GM12864 (cell line): ENCODE measurements at places on chromosomes 5 and 9.

- DNase-seq, result no peak
Observed at GRCh38 chr9:101148344-101148743, 119.8 kb downstream of the PLPPR1 start.

DNA sequence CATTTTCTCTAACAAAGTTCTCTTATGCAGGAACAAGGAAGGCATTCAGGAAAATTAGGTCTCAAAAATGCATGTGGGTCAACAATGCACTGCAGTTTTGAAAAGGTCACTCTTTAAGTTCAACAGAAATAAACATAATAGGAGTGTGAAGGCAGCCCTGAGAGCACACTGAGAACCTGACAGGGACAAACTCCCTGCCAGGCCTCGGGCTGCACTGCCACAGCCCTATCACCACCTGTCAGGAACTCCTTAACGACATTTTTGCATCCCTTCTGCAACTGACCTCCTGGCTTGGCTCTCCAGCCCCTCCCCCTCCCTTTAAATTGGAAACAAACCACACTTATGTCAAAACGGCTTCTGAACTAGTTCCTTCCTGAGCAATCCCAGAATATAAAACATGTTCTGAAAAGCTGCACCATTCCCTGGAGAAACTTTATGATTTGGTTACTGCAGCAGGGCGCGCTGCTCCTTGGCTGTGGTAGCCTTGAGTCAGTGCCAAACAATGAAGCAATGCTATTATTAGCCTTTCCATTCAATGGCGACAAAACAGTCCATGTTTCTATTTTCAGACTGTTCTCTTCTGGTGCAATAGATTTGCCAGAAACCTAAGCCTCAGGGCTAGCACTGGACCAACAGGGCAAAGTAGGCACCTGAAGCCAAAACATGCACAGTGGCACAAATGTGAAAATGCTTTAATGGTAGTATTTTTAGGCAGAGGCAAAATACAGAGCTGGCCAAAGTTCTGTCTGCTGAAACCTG, 160.1 kb upstream of the ZNF608 start:
- DNase-seq, result no peak

DNA sequence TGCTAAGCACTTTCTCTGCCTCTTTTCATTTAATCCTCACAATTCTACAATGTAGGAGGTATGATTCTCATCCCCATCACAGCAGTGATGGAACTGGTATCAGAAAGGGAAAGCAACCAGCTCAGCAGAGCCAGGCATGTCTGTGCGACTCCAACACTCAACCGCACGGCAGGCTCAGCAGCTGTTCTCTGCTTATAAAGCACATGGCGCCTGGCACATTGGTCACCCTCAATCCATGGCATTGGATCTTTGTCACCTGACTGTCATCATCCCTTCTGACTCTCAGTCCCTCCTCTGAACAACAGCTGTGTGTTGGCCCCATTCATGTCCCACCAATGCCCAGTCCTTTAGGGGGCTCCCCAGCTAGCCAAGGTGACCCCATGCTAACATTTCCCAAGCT, 45.1 kb upstream of the HAND1 start:
- no peak for DNase-seq

GRCh38 chr5:31854181-31855133, 215.5 kb downstream of the PDZD2 start:
- no peak for DNase-seq

GRCh38 chr5:59424515-59424914, 469.0 kb downstream of the PDE4D start:
- no peak for DNase-seq

DNA sequence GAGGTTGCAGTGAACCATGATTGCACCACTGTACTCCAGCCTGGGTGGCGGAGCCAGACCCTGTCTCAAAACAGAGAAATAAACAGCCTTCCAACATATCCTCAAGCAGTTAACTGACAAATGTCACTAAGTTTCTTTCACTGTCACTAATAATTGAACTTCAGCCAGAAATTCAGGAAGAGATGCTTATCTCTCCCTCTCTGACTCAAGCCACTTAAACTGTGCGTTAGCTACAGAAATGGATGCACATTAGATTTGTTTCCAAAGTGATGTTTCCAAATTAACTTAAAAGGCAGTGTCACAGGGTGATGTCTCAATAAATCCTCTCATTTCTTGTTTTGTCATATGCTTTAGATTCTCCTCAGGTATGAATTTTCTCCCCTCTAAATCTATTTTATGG, 164.9 kb downstream of the KDM4C start:
- no peak for DNase-seq

DNA sequence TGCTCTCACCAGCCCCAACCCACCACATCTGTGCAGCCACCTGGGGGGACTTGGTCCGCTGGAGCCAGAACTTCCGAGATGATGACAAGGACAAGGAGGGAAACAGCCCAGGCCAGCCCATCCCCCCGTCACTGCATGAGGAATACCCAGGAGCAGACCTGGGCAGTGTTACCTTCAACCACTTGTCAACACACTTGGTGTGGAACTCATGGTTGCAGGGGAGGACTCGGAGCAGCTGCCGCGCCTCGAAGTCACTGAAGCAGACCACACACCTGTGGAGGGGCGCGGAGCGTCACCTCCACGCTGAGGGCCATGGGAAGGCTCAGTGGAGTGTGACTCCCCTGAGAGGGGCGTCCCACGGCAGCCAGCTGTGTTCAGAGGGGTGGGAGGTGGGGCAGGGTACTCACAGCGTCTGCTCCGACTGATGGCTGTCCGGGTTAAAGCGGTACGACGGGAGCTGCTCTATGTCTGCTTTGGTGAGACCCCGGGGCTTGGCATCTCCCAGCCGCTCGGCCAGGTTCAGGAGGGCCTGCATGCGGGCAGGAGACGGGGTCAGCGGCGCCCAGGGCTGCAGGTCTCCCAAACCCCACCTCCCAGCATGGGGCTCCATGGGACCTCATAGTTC, 8.0 kb downstream of the RNF44 start:
- no peak for DNase-seq
